ENCODE measurements at places on chromosomes 2 and 18. TPM values are rescaled to one million over a fixed set of nuclear protein-coding genes. Genes with fewer than 3 reads are reported as not detected.

Gene ANO7
- 0.36 TPM for total RNA-seq

Gene FLACC1
- total RNA-seq: 1.8 TPM

Gene MAL
- not detected for total RNA-seq

Gene CACNB4
- 1.1 TPM for total RNA-seq

Gene ANAPC1
- 23.9 TPM for total RNA-seq

Gene MOCOS
- total RNA-seq: 0.91 TPM

Gene QPCT
- total RNA-seq: 7.8 TPM

Gene TSPYL6
- total RNA-seq: not detected

Gene SGO2
- 0.57 TPM for total RNA-seq

Gene TUBA4B
- not detected for total RNA-seq

Gene DAW1
- total RNA-seq: not detected

Gene OR6B2
- not detected for total RNA-seq

Gene FOSL2
- total RNA-seq: 194 TPM

Gene SESTD1
- total RNA-seq: 18.3 TPM

Gene ADAM23
- total RNA-seq: 9.2 TPM

Gene HTR2B
- total RNA-seq: 0.17 TPM

Gene RFTN2
- total RNA-seq: 5.4 TPM

All from psoas muscle (tissue), 8 donors.